CD4-positive, alpha-beta T cell treated with Interleukin-2 at 100 ng/mL for 4 hours (primary cell): ENCODE measurements at places on chromosomes 4 and X.
A peak's percentile ranks its signal among the peaks of the same experiment; 100 is the strongest.

- no peak for DNase-seq
Observed at GRCh38 chr4:157242871-157243270, 22.3 kb downstream of the GRIA2 start.

- DNase-seq, result no peak
Observed at GRCh38 chrX:121504153-121504552, 456.7 kb downstream of the GLUD2 start.

- peak; percentile 88 for DNase-seq
Observed at GRCh38 chrX:149938881-149939654, 777 bp upstream of the EOLA2 start.

GRCh38 chrX:16671005-16671404 lies 21.0 kb downstream of the S100G start:
- peak; percentile 15 for DNase-seq

- no peak for DNase-seq
Observed at GRCh38 chr4:140466146-140466545, 31.9 kb downstream of the MGAT4D start.

- no peak for DNase-seq
Observed at GRCh38 chr4:87117051-87117731, 103.2 kb downstream of the KLHL8 start.

DNA sequence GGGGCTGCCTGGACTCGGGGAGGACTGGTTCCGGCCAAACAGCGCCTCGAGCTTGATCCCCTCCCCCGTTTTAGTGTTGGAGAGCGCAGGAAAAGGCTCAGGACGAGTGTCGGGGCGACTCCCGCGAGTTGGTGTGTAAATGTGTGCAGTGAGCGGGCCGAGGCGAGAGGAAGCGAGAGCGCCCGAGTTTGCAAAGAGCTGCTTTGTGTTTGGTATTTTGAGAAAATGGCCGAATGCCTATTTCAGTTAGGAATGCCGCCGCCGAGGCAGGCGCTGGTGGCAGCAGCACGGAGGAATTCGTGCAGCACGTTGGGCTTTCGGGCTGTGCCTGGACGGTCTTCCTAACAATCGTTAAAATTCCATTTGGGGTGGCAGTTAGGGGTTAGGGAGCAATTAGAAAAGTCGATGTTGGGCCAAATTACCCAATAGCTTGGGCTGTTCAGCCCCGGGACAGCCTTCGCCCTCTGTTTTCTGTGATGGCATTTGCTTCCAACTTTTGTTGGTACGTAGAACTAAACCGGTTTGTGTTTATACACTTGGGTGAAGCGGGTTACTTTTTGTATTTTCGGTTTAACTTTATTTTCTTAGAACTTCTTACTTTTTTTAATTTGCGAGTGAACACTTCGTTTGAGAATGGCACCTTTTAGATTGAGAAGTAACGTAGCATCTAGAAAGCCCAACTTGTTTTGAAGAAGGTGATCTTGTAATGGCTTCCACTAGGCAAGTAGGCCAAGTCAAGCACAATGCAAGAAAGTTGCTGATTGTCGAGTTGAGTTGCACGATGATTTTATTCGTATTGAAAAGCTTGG lies 1.6 kb downstream of the REST start:
- peak; percentile 50 for DNase-seq

- peak; percentile 55 for DNase-seq
Observed at GRCh38 chr4:89307446-89308160, at the start of gene GPRIN3. GPRIN3 (minus strand) TSS chr4:89307800; CDS start chr4:89250110, 57,690 bp downstream.

DNA sequence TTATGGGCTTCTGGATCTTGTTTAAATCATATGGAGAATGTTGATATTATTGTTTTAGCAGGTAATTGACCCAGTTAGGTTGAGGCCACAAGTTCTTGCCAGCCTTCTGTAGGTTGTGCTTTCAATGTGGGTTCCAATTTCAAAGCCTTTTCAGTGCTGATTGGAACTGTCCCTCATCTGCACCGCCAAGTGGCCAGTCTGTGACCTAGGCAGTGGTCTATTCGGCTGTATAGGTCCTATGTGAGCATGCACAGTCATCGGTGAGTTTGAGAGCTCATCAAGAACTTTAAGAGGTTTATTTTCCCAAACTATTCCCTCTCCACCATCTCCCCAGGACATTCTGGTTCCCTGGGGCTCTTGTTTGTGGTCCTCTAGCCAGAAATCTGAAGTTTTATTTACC lies 35.7 kb downstream of the DDX53 start:
- DNase-seq, result no peak

- DNase-seq, result peak; percentile 12
Observed at GRCh38 chr4:88158489-88159228, at the start of gene ABCG2. ABCG2 (minus strand) TSS chr4:88158639; CDS start chr4:88139995, 18,644 bp downstream.

GRCh38 chrX:132750331-132751062 lies 207.9 kb downstream of the HS6ST2 start:
- no peak for DNase-seq

GRCh38 chr4:183747931-183748670 lies 89.0 kb downstream of the TRAPPC11 start:
- DNase-seq, result no peak

DNA sequence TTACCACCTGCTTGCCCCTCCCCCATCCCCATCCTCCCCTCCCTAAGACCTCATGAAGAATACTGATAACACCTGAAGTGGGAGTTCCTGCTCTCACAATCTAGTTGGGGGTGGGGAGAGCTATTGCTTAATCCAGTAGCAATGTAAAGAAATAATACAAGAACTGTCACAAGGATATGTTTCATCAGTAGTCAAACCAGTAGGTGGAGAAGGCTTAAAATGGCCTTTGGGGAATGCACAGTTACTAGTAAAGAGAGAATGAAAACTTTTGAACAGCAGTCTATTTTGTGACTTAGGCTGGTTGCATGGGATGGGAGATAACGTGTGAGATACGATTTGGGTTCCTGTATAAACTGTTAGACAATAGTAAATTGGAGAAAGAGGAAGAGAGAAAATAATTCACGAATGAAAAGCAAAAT lies 6.0 kb downstream of the GALNT7 start:
- no peak for DNase-seq

DNA sequence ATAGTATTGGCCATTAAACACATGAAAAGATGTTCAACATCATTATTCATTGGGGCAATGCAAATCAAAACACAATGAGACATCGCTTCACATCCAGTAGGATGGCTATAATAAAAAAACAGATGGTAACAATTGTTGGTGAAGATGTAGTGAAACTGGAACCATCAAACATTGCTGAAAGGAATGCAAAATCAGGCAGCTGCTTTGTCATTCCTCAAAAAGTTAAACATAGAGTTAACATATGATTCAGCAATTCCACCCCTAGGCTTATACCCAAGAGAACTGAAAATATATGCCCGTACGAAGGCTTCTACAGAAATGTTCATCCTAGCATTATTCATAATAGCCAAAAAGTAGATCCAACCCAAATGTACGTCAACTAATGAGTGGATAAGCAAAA lies 144.0 kb upstream of the NAP1L5 start:
- no peak for DNase-seq

- no peak for DNase-seq
Observed at GRCh38 chrX:110315551-110315950, 2.3 kb downstream of the AMMECR1 start.

GRCh38 chrX:37685381-37686359 lies at the start of gene XK:
XK (plus strand) TSS chrX:37685791; CDS start chrX:37685962, 171 bp downstream.
- DNase-seq, result peak; percentile 9

DNA sequence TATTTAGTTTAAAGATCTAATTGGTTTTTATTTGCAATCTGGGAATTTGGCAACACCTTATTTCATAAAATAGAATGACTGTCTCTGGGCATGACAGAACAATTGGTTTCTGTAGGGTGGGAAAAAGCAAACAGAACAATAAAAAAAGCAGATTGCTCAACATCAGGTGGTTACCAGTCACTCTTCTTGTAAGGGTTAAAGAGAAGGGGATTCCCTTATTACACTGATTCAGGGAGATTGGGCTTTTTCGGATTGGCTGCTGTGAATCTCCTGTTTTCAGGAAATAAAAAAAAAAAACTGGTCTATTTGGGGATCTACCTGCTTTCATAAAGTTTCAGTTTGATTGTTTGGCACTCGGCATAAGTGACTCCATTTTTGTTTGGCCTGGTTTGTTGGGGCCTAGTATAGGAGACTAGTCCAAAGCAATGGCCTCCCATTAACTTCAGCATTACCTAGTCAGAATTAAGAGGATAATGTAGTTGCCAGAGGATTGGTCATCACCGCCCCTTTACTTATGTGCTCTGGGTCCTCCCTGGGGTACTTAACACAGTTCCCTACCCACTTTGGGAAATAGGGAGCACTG lies 380.5 kb downstream of the IDS start:
- no peak for DNase-seq

DNA sequence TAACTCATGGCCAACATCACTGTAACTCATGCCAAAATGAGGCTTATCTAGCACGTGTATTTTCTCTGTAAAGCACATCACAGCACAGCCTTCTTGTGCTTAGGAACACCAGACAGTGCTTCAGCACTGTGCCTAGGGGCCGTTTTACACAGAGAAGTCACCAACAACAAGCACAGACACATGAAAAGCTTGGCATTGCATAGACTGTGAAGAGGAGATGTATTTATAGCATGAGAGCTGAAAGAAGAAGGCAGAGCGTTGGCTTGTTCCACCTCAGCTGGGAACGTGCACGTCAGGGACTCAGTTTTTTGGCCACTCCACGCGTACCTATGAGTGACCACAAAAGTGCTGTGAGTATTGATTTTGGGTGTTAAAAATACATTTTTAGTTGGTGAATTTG lies 116.3 kb upstream of the SFRP2 start:
- DNase-seq, result no peak

- peak; percentile 18 for DNase-seq
Observed at GRCh38 chrX:119008110-119008744, 33.8 kb downstream of the LONRF3 start.

- no peak for DNase-seq
Observed at GRCh38 chr4:145230726-145231125, 50.3 kb upstream of the OTUD4 start.

- no peak for DNase-seq
Observed at GRCh38 chr4:57139783-57140182, 29.6 kb upstream of the IGFBP7 start.

- DNase-seq, result no peak
Observed at GRCh38 chr4:155854582-155855226, 11.4 kb downstream of the ASIC5 start.

DNA sequence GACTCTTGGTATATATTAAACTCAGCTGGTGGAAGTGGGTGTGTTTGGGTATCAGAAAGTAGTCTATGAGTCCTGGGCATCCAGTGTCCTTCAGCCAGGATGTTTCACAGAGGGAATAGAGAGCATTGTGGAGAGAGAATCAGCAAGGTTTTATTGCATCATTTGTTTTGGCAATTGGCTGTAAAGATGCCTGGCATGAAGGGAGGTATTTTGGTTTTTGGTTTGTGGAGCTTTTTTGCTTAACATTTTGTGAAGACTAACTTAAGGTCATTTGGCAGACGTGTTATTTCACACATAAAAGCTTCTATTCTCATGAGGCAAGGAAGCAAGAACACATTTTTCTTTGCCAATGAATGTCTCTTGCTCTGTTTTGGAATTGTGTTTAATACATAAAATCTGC lies 71.1 kb downstream of the DCLK2 start:
- DNase-seq, result no peak

GRCh38 chr4:158170691-158171561 lies 1.9 kb downstream of the GASK1B start:
- DNase-seq, result no peak

DNA sequence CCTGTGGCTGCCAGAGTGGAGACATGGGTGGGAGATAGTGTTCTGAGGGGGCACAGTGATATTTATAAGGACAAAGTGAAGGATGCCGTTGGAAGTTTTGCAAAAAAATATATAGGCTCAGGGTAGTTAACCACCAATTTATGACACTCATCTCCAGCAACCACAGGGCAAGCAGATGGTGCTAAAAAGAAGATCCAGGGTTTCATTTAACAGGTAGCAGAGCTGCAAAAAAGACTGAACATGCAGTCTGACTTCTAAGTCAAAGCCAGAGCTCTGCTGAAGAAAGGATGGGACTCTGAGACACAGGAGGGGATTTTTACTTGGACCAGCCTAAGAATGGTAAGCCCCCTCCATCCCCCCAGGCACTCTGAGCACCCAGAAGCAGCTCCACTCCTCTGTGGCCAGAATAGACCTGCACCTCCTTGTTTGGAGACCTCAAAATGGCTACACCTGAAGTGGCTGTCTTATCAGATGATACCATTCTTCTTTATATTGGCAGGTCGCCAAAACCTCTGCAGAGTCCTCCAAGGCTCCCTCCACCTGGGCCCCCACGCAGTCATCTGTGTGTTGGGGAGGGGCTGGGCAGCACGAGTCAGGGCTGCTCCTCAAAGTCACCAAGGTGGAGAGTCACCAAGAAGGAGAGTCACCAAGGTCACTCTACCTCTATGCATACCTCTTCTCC lies 161.4 kb upstream of the FAM9B start:
- DNase-seq, result peak; percentile 0
